ENCODE measurements at places on chromosomes 5 and 9.

DNA sequence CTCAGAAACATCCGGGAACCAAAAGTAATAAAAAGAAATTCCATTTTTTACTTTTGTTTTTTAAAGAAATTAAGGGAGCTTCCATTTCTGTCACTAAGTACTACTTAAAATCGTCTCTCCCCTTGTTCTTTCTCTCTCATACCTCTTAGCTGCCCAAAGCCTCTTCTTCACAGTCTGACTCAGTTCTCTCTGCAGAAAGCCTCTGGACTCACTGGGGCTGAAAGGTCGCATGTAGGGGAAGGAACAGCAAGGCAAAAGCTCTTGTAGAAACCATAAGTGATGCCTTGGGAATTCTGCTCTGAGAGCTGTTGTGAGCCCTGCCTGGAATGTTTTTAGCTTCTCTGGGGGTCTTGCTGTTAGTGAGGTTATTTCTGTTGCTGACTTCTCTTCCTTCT, 100.8 kb upstream of the RANBP3L start:
- no peak for DNase-seq

DNA sequence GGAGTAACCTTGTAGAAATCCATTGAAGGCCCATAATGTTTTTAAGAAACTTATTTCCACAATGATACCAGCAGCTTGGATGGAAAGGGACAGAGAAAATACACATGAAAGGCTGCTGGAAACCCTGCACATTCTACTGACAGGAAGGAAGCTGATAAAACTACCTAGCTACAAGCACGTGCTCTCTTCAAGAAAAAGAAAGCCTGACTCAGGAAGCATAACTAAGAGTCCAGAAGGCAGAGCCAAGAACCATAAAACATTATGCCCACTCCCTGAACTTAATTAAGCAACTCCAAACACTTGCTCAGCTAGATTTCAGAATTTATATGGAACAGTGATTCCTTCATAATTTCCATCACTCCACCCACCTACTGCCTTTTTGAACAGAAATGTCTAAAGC, 430.8 kb downstream of the SEMA5A start:
- no peak for DNase-seq

DNA sequence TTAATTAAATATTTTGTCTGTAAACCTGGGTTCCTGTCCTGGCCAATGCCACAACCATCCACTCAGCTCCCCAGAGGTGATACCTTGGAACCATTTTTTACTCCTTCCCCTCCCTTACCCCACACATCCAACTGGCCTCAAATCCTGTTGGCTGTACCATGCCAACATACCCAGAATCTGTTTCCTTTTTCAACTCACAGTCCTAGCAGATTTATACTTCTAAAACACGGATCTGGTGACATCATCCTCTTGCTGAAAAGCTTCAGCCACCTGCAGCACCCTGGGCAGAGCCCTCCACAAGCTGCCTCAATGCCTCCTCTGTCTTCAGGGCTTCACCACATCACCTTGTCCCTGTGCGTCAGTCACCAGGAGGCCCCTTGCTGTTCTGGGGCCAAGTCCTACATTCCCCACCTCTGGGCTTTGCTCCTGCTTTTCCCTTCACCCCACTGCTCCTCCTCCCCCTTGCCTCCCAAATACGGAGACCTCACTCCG, 14.9 kb downstream of the SEMA6A start:
- no peak for DNase-seq

- no peak for DNase-seq
Observed at GRCh38 chr5:59582746-59583145, 310.8 kb downstream of the PDE4D start.

DNA sequence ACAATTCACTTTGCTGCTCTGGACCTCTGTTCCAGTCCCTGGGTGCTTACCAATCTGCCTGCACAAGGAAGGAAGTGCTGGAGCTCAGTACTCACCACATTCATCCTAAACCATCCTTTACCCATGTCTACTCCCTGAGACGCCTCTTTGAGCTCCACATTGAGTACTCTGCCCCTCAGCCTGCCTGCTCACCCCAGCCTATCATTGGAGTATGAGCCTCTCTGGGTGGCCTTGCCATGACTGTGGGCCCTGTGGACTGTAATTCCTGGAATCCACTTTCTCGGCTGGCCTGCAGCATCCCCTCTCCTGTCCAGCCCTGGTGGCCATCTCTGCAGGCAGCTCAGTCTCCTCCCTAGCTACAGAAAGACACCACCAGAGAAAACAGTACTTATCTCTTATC, 428.6 kb downstream of the SPOCK1 start:
- DNase-seq, result no peak

- DNase-seq, result no peak
Observed at GRCh38 chr5:122967625-122968024, 68.9 kb downstream of the PPIC start.

GRCh38 chr5:160750938-160751657, 100.9 kb downstream of the ATP10B start:
- no peak for DNase-seq

DNA sequence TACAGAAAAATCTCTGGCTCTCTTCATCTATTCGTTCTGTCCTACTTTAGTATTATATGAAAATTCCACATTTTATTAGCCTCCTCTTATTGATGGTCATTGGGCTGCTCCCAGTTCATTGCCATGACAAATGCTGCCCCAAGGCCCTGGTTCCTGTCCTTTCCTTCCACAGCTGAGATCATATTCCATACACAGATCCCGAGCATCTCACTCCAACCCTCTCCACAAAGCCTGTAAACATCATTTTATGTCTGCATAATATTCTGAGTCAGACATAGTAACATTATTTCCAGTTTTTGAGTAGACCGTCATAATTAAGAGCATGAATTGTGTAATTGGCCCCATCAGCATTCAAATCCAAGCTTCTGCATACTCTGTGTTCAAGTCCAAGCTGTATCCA, 86.3 kb downstream of the MVB12B start:
- DNase-seq, result no peak

GRCh38 chr5:173922527-173922926, 34.4 kb downstream of the CPEB4 start:
- DNase-seq, result no peak

DNA sequence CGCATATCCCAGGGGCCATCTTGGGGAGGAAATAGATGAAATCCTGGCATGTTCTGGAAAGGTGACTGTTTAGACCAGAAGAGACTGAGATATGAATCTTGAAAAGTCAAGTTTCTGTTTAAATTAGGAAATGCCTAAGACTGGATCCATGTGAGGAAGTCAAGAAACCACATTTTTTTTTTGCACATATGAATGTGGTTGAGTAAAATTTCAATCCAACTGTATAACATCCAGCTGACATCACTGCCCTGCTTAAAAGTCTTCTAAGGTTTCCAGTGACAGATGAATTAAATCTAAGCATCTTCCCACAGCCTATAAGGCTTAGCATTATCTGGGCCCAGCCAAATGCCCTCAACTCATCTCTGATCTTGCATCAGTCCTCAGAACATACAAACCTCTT, 47.7 kb upstream of the TCERG1 start:
- no peak for DNase-seq

DNA sequence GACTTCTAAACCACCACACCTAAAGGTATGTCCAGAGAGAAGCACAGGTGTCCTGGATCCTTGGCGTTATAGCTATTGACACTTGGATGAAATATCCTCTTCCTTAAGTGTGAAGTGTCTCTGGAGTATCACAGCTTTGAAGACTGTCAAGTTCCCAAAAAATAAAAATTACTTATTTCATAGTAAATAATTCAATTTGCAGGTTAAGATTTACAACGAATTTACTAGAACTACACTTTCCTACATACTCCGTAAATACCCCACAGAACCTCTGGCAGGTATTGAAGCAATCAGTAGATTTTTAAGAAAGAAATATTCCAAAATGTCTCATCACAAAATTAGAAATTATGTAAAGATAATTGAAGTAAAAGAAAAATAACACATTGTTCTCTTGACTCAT, 27.1 kb upstream of the POC5 start:
- DNase-seq, result no peak

DNA sequence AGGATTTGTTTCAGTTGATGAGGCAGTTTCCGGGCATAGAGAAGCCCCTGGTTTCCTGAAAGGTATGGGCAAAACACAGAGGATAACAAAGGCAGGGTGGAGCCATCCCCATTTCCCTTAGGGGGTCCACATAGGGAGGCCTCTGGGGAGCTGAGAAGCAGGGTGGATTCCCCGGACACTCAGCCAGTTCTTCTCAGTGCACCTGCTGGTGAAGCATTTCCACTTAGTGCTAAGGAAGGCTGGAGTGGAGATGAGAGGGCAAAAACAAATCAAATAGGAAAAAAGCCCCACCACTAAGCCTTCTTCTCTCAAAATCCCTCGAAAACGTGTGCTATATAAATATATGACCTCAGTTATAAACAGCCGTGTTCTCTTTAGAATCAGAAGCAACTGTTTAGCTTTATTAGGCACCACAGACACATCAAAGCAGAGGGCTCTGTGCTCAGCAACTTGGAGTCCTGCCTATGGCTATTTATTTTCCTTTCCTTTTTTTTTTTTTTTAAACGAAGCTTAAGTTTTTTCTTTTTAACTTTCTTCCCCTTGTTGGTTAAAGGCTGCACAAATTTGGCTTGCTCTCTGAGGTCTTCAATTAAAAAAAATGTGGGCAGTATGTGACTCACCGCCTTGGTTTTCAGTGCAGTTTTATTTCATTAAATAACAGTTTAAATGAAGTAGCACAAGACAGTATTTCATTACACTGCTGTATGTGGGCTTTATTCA, 67.7 kb downstream of the PRDM6 start:
- DNase-seq, result no peak

- no peak for DNase-seq
Observed at GRCh38 chr5:156155598-156155997, 171.4 kb upstream of the SGCD start.

DNA sequence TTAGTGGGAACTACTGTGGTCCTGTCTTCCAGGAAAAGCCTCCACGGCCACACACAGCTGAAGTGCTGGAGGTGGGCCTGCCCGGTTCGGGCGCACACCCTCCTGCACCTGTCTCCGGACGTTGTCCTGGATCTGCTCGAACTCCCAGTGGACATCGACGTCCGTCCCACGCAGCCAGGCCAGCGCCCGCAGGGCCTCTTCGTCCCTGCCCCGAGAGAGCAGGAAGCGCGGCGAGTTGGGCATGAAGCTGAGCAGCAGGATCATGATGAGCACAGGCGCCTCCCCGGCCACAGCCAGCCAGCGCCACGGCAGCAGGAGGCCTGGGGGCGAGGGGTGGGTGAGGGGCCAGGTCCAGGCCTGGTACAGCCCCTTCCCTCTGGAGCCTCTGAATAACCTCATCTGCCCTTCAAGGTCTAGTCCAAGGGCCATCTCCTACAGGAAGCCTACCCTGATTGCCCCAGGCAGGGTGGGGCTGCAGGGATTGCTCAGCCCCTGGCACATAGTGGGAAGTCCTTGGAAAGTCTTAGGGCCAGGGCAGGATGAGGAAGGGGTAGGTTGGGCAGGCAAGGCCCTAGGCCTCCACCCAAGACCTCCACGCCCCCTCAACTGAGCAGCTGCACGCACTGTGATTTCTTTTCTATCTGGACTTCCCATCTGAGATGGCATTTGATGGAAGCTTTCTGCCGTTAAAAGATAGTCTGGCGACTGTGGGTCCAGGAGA, 3.4 kb downstream of the SLC2A6 start:
- no peak for DNase-seq

- DNase-seq, result no peak
Observed at GRCh38 chr9:133492061-133493021, 13.4 kb upstream of the SLC2A6 start.

GRCh38 chr5:167853421-167853820, 438.0 kb upstream of the WWC1 start:
- no peak for DNase-seq

DNA sequence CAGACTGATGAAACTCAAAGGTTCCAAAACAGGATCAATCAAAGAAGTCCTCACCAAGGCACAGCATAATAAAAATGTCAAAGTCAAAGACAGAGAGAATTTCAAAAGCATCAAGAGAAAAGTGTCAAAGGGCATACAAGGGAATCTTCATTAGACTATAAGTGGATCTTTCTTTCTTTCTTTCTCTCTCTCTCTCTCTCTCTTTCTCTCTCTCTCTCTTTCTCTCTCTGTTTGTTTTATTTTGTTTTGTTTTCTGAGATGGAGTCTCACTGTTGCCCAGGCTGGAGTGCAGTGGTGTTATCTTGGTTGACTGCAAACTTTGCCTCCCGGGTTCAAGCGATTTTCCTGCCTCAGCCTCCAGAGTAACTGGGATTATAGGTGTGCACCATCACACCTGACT, 148.3 kb upstream of the CD180 start:
- no peak for DNase-seq

- DNase-seq, result no peak
Observed at GRCh38 chr9:30329431-30329830, 2055.0 kb upstream of the ACO1 start.

DNA sequence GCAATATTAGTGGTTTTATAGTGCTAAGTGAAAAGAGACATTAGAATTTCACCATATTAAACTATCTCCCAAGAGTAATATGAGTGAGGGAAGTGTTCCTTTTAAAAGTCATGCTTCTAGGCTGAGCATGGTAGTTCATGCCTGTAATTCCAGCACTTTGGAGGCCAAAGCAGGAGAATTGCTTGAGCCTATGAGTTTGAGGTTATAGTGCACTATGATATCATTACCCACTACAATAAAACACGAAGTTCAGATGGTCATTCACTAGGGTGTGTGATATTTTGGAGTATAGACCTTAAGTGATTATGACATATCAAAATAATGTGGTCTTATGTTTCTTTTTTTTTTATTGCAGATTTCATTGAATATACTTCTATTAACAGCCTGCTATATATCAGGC, 6.7 kb downstream of the KIF2A start:
- no peak for DNase-seq

DNA sequence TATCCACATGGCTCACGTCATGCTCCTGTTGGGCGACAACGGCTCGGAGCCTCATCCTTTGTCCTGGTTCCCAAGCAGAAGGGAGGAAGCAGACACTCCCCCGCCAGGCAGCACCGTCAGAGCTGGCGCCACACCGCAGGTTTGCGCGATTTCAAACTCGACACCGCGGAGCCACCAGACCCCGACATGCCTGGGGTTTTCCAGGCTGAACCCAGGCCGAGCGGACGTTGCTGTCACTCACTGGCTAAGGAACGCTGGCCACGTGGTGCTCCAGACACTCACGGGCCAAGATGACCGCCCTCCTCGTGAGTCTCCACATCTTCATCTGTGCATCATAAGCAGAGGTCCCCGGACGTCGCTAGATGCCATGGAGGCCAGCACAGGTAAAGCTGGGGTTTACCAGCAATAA, 9.0 kb downstream of the TERT start:
- DNase-seq, result no peak

- DNase-seq, result no peak
Observed at GRCh38 chr9:89916001-89916597, 311.3 kb downstream of the GADD45G start.

- no peak for DNase-seq
Observed at GRCh38 chr9:109256336-109256735, 64.5 kb downstream of the EPB41L4B start.

All from hippocampal formation (tissue), 2 donors.